ENCODE measurements at places on chromosomes 7 and 10.

DNA sequence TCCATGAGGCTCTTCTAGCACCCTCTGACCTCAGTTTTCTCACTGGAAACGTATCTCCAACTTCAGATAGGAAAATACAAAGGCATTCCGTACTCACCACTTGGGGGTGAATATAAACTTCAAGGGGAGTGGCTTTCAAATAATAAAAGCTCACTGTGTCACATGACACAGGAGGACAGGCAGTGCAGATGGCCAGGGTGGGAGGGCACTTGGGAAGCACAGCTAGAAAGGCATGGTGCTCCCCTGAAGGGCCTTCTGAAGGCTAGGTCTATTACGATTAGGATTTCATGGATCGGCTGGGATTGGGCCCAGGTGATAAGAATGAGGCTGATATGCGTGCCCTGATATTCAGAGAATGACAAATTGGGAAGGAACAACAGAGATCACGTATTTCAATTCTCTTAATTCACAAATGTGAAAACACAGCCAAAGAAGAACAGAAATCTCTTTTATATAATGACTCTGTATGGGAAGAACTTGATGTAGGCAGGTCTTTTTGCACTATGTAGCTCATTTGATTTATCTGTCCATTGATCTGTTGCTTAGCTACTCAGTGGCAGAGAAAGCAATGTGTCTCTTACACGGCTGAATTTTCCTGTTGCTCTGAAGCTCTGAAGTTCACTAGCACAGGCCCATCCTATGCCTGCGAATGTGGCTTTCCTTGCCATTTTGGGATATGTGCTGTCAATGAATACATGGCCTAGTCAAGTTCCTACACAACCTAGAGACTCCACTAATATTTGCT is 83.0 kb downstream of the BEND7 start:
- DNase-seq: no peak

DNA sequence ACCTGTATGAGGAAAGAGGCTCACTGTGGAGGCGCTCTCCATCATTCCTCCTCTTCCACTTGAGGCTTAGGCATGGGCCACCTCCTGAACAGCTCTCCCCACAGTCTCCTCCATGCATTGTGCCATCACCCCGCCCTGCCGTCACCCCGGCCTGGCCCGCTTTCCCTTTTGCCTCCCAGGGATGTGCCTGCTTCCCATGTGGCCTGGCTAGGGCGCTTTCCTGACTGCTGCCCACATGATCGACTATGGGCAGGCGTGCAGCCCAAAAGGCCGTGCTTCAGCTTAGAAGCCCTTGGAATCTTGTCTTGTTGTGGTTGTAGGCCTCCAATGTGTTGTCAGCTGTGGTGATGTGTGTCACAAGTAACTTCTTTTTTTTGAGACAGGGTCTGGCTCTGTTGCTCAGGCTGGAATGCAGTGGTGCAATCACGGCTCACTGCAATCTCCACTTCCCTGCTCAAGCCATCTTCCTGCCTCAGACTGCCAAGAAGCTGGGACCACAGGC is 1.8 kb upstream of the ACTR3C start:
- no peak for DNase-seq

DNA sequence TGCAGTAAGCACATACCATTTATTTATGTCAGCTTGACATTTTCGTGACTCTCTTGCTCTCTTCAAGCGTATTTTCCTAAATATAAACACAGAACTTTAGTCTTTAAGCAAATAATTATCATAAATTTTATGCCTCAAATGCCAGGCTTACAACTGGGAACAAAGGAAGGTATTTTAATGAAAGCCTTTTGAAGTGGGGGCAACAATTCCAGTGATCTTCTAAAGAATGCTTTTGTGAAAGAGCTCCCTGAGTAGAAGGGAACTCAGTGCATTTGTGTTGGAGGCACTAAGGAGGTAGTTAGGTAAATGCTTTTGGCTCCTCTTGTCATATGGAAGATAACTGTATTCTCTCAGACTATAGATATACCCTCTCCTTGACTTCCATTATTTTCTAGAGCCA is 104.9 kb downstream of the VPS50 start:
- no peak for DNase-seq

DNA sequence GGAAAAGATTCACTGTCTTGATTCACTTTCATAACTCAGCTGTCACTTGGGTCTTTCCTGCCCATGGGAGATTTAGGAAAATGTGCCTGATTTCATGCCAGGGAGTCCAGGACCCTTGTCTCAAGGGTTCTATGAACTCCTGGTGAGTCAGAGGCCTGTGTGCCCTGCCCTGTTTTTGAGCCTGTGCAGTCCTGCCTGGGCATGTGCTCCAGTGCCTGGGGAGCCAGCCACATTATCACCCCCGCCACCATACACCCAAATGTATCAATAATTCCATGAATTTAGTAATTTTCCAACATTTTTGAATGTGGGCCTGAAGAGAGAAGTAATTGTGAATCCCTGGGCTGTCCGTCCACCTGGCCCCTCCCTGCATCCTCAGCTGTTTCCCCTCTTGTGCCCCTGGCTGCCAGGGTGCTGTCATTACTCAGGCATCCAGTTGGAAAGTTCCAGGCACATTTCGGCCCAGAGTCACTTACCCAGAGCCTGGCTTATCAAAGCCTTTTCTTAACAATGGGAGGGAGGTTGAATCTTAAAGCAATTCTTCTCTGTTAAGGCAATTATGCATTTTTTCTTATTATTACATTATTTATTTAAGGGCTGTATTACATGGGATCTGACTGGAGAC is 287.8 kb upstream of the CDC14C start:
- no peak for DNase-seq

- DNase-seq: no peak
Measured at GRCh38 chr10:3605882-3606281, 179.1 kb downstream of the KLF6 start.

DNA sequence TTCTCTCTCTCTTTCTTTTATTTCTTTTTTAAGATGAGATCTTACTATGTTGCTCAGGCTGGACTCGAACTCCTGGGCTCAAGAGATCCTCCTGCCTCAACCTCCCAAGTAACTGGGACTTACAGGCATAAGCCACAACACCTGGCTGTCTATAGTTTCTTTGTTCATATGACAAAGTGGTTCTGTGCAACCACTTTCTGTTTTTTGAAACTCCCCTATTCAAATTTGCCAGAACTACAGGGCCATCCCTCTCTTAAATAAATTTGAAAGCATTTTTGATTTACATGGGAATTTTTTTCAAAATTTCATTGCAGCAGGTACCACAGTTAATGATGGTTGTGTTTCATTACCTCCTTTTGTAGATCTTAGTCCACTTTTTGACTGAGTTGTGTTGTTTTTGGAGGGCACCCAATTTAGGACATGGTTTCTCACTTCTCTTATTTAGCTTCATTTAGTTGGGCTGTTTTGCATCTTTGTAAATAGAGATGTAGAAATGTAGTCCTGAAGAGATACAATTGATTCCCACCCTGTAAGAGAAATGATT is 119.2 kb downstream of the LRRC4 start:
- no peak for DNase-seq

- no peak for DNase-seq
Measured at GRCh38 chr10:127694580-127695193, 42.3 kb upstream of the FOXI2 start.

Measured in renal cortex interstitium (tissue), 15 donors.